Fibroblast of skin of left biceps (primary cell): ENCODE measurements at places on chromosomes 6 and 20.

GRCh38 chr6:6244624-6245023 is 75.8 kb downstream of the F13A1 start:
- no peak for DNase-seq

- DNase-seq = no peak
These were observed 47.3 kb downstream of the STAU1 start for GRCh38 chr20:49140834-49141233.

DNA sequence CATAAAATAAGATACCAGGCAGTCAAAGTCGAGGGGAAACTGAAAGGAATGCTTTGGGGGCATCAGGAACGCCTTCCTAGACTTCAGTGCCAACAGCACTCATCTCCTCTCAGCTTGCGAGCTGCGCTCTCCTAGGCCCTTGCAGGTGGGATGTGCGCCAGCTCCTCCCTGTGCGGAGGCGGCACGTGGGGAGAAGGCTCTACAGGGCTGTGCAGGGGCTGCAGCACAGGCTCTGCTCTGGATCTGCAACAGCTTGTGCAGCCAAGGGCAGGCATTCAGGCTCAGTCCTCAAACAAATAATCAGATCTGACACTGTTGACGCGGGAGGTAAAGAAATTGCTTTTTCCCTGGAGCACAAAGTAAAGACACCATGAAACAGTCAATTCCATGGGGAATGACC is 144.8 kb downstream of the TTLL2 start:
- DNase-seq = no peak

- no peak for DNase-seq
These were observed 40.0 kb downstream of the DSTN start for GRCh38 chr20:17609811-17610377.

- DNase-seq = no peak
These were observed 11.9 kb upstream of the ME1 start for GRCh38 chr6:83442752-83443151.
